ENCODE measurements at places on chromosomes 5 and 9.

GRCh38 chr5:147044572-147045273, 166.2 kb upstream of the PPP2R2B start:
- DNase-seq = no peak

- DNase-seq = peak; percentile 38
Measured at GRCh38 chr9:15357050-15357653, 50.1 kb upstream of the TTC39B start.

DNA sequence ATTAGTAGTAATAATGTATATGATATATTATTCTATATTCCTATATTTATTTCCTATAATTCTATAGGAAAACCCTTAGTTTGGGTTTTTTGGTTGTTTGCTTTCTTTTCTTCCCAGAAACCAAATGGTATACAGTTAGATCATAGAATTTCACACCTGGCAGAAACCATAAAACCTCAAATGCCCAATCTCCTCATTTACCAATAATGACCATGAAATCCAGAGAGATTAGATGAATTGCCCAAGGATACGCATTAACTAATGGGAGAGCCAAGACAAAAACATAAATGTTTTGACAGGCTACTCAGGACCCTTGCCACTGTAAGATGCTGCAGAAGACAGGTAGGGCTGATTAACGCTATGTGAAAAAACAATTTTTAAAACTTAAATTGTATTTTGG, 158.7 kb upstream of the FST start:
- DNase-seq = no peak

DNA sequence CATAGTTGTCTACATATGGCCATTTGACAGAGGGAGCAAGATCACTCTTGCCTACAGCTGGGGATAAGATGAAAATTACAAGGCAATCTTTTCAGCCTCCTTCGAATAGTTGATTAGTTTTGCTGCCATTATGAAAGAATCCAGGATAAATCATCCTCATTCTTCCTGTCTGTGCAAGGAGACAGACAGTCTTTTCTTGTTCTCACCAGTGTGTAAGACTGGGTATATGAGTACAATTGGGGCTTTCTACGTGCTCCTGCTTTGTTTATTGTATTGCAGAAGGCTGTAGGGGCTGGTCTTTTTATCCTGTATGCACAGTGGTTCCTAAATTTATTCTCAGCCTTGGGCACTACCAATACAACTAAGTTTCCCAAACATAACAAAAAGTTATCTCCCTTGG, 76.8 kb downstream of the SPEF2 start:
- no peak for DNase-seq

DNA sequence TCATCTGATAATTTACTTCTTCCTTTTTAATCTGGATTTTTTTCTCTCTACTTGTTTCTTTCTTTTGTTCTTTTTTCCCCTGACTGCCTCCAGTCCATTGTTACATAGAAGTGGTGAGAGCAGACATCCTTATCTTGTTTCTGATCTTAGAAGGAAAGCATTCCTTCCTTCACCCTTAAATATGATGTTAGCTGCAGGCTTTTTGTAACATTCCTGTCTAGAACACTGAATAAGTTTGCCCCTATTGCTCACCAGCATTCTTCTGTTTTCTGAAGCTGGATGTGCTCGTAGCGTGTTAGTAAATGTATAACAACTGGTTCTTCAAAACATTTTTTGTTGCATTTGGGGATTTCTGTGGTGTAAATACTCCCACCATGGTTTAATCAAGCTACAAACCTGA, 136.7 kb upstream of the NFIL3 start:
- DNase-seq = no peak

DNA sequence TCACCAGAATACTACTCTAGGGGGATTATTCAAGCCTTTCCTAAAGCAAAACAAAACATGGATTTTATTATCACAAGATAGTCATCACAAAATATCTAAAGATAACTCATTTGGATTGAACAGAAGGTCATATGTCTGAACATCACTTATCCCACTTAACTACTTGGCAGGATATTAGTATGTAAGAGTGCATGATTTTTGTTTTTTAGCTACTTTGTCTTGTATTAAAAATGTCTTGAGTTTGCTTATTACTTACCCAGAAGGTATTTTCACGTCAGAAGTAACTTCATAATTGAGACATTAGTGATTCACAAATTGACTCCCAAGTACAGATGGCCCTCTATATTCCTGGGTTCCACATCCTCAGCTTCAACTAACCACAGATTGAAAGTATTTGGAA, 113.8 kb downstream of the TLE4 start:
- no peak for DNase-seq

DNA sequence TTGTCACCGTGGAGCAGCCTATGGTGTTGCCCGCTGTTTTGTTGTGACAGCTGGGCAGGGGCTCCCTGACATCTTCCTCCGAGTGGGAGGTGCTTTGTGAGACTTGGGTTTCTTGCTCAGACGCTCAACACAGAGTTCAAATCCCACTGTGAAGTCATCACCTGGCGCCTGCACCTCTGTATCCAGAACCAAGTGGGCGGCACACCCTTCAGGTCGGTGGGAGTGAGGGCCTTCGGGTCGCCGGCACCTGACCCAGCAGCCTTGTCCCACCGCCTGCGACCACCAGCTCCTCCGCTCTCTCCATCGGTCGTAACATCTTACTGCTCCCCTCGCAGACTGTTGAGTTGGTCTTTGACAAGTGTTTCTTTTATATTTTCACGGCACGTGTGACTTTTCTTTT, 37.6 kb upstream of the EXOC3 start:
- no peak for DNase-seq

- DNase-seq = no peak
Measured at GRCh38 chr9:37083654-37084053, 36.7 kb upstream of the ZCCHC7 start.

GRCh38 chr9:129595311-129595741, 25.6 kb downstream of the C9orf50 start:
- DNase-seq = no peak

- no peak for DNase-seq
Measured at GRCh38 chr5:54463713-54464112, 8.2 kb downstream of the HSPB3 start.

GRCh38 chr5:62268234-62268633, 37.8 kb upstream of the KIF2A start:
- DNase-seq = no peak

GRCh38 chr5:61816585-61817450, 484.8 kb downstream of the ZSWIM6 start:
- no peak for DNase-seq

GRCh38 chr9:114061292-114061691, 16.8 kb downstream of the AMBP start:
- no peak for DNase-seq

DNA sequence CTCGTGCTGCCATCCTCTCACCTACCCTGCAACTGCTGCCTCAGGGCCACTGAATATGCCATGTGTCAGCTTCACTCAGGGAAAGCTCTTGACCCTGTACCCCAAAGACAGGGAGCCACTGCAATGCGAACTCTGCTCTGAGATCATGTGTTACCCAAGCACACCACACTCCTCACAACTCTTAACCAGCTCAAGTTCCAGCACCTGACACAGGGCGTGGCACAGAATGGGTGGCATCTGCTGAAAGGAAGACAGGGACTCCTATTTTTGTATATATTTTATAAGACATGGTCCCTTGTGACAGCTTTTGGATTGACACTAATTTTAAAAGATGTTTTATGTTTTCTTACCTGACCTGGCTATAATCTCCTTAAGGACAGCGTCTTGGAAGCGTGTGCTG, 10.7 kb downstream of the PHYKPL start:
- DNase-seq = no peak

DNA sequence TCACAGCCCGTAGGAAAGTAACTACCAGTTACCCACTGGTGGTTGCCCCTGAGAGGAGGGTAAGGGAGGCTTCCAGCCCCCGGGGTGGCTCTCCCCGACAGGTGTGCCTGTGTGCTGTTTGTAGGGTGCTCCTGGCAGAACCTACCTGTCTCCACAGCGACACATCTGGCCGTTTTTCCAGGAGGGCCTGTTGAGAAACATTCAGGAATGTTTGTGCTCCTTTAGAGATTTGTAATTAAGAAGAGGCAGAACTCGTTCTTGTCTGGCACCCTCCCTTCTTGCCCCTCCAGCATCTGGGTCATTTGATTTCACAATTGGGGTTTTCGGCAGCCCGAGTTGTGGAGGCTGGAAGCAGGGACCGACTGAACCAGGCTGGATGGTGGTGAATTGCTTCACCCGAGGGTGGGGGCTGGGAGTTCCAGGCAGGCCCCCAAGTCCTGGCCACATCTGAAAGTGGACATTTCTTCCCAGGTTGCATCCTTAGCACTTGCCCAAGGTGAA, 74.2 kb downstream of the WWC1 start:
- no peak for DNase-seq

- no peak for DNase-seq
Measured at GRCh38 chr5:59299006-59299405, 594.5 kb downstream of the PDE4D start.

GRCh38 chr9:23041466-23041865, 594.8 kb downstream of the DMRTA1 start:
- no peak for DNase-seq

DNA sequence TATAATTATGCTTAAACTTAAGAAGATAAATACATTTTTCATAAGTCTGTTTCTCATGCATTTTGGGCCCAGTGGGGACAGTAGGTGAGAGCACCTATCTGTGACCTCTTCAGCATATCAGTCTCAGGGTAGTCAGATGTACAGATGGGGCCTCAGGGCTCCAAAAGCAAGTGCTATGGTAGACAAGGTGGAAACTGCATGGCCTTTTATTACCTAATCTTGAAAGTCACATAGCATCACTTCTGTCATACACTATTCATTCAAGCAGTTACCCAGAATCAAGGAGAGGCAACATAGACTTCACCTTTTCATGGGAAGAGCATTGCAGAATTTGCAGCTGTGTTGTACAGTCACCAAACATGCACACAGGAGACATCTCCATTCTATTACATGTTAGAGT, 94.8 kb downstream of the SV2C start:
- no peak for DNase-seq

DNA sequence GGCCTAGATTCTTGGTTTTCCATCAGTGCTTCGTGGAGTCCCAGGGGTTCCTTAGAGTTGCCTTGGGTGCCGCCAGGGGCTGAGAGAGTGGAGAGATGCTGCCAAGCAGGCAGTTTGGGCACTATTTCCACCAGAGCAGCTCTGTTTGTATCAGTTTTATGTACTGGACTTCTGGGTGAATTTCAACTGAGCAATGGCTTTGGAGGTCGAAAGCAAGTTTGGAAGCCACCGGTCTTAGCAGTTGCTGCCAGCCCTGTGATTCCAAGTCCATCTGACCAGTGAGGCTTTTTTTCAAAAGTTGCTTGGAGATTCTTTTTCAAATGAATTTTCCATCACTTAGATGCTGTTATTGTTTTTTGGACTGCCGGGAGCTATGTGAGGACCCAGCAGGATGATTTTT, 68.5 kb downstream of the ANGPTL2 start:
- no peak for DNase-seq

DNA sequence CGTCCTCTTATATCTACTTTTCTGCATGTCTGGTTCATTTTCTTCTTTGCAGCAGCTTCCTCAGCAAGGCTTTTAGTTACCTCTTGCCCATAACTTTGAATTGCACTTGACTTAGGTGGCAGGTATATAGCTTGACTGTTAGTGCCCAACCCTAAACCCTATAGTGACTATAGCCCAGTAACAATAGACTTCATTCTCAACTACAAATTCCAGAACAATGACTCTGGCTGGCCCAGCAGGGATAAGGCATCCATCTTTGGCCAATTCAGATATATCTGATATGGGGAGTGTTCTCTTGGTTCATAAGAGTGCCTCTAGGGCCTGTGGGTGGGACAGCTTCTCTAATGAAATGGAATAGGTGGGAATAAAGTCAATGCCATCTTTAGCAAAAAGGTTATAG, 246.2 kb downstream of the DMRT2 start:
- DNase-seq = no peak

DNA sequence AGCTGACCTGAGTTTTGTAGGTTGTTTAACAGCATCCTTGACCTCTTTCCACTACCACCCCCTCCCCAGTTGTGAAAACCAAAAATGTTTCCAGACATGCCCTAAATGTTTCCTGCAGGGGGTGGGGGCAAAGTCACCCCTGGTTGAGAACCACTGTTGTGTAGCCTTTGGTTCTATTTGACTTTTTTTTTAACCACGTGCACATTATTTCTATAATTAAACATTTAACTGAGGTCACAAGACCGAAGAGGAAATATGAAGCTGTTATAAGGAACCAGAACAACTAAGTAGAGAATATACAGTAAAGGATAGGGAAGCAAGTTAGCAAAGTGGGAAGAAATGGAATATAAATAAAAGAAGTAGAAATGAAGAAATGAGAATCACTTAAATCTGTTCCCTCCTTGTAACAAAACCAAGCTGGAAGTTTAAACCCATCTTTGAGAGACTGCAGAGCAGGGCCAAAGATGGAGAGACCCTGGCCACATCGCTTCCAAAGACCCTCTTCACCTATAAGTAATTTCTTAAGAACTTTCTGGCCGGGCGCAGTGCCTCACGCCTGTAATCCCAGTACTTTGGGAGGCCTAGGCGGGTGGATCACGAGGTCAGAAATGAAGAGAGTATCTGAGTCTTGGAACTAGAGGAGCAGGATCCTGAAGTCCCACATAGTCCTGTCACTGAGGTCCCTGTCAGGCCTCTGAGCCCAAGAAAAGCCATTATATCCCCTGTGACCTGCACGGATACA, 14.4 kb downstream of the SIT1 start:
- DNase-seq = peak; percentile 74

- DNase-seq = no peak
Measured at GRCh38 chr9:110077925-110078324, 130.0 kb downstream of the C9orf152 start.

Measured in naive B cell (primary cell).